Stimulated activated CD8-positive, alpha-beta memory T cell treated with anti-CD3 and anti-CD28 coated beads, Interleukin-15, amount 100 ng/mL, for 1 hour (primary cell): ENCODE measurements at places on chromosomes 1 and 21.

DNA sequence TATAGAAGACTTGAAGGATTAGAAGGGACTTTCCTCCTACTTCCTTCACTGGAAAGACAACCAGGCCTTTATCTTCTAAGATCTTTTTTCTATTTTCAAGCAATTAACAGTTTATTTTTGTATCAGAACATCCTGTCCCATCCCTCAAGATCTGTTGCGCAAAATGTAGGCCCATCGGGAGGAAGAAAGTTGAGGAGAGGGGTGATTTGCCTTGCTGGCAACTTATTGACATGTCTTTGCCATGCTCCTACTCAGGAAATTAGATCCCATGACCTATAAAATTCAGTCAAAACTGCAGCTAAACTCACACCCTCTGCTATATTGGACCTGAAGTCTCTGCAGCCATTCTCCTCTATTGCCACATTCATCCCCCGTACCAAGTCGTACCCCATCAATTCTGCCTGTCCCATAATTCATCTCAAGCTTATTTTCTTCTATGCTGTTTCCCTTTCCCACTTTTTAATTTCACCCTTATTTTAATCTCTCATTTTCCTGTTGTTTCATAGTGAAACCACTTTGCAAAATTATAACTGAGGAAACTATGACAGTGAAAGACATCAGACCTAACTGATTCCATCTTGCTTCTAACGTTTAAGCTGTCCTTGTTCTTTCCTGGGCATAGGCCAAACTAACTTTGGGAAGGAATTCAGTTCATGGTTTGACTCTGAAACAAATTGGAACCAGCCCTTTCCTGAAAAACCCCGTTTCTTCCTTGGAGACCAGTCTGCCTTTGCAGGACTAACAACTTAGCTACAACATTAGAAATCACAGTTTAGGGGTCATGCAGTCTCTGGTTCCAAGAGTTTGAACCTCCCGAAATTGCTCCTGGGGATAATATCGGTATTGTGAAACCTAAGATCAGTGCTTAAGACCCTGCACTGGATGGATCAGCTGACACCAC lies 195.7 kb upstream of the PTBP2 start:
- no peak for DNase-seq

- DNase-seq = no peak
Observed at GRCh38 chr1:167369175-167369574, 148.5 kb downstream of the POU2F1 start.

- DNase-seq = no peak
Observed at GRCh38 chr1:4422504-4423289, 231.7 kb upstream of the AJAP1 start.

- DNase-seq = no peak
Observed at GRCh38 chr1:237013608-237014007, 9.4 kb upstream of the MT1HL1 start.

DNA sequence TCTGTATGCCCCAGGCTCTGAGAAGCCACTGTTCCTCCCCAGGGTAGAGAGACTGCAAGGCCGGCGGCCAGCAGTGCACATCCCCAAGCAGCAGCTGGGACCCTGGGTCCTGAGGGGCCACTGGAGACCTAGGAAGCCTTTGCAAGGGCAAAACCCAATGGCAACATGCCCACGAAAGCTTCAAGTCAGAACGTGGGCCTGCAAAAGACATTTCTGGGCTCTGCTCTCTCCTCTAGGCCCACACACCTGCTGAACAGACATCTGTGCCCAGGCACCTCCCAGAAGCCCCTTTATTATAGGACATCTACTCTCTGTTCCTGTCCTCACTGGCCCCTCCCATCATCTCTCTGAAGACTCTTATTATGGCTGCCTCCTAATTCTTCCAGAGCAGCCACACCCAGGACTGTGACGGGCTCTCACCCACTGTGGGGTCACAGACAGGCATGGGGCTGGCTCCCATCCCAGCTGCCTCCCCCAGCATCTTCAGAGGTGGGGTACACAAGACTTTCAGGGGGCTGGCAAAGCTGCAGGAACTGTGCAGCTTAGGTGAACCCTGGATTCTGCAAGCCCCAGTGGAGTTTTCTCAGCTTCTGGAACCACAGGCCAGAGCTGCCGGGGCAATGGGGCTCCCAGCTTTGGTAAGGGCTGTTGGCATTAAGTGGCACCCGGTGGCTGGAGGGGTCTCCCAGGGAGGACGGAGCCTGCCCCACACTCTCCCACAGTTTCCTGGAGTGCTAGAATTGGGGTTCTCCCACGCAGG lies 12.6 kb downstream of the TRIM11 start:
- no peak for DNase-seq

- no peak for DNase-seq
Observed at GRCh38 chr1:64479874-64480273, 9.9 kb downstream of the CACHD1 start.

GRCh38 chr1:75198761-75199160 lies 64.6 kb downstream of the LHX8 start:
- DNase-seq = no peak

DNA sequence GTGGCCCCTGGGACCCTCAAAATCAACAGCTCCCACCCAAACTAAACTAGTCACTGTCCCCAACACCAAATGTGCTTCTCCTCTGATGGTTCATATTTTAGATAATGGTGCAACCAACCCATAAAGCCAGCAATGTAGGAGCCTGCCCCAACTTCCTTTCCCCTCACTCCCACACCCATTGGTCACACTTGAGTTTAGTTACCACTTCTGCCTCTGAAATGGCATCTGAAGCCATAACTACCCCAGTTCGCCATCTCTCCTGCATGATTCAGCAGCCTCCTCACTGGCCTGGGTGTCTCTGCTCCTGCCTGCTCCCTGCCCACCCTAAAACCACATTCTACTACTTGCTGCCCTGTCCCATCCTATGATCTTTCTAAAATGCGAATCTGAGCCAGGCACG lies 3.4 kb upstream of the CDCP2 start:
- no peak for DNase-seq

DNA sequence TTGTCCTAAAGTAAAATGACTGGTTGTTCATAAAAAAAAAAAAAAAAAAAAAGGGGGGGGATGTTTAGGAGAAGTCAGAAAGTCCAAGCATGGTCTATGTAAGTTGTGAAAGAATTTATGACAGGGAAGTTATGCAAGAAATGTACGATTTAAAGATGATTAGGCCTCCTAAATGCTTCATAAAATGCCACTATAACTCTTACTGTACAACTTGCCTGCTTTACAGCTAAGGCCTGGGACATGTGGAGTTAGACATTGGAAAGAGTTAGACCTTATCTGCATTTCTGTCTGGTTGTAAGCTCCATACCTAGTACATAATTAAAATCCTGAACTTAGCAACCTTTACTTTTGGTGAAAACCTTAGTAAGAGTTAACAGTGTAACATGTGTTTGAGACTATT lies 150.0 kb downstream of the TPR start:
- no peak for DNase-seq
